ENCODE measurements at places on chromosomes 1 and 21.

DNA sequence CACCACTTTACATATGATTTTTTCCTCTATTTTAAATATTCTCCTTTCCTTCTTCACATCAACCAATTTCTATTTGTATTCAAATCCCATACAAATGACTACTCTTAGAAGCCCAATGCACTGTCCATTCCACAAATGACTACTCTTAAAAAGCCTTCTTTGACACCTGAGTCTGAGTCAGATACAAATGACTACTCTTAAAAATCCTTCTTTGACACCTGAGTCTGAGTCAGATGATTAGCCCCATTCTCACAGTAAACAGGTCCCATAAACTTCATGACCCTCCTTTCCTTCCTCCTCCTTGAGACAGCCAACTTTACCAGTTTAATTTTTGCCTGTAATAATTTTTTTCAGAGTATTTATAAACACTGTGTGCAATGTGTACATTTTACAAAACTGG is 231.3 kb upstream of the USP25 start:
- DNase-seq = no peak

DNA sequence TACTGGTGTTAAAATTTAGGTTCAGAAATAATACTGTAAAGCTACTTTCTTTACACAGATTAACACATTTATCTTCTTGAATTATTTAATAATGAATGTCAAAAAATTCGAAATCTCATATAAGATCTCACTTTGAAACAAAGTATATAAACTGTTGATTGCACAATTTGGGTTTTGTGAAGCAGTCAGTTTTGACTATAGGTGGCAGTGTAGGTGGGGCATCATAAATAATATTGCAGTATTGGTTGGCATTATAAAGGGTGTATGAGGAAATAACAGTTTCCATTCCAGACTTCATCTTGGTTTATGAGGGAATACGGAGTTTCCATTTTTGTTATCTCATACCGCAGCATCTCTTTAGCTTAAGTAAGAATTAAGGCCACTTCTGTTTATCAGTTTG is 49.9 kb downstream of the SUCO start:
- no peak for DNase-seq

DNA sequence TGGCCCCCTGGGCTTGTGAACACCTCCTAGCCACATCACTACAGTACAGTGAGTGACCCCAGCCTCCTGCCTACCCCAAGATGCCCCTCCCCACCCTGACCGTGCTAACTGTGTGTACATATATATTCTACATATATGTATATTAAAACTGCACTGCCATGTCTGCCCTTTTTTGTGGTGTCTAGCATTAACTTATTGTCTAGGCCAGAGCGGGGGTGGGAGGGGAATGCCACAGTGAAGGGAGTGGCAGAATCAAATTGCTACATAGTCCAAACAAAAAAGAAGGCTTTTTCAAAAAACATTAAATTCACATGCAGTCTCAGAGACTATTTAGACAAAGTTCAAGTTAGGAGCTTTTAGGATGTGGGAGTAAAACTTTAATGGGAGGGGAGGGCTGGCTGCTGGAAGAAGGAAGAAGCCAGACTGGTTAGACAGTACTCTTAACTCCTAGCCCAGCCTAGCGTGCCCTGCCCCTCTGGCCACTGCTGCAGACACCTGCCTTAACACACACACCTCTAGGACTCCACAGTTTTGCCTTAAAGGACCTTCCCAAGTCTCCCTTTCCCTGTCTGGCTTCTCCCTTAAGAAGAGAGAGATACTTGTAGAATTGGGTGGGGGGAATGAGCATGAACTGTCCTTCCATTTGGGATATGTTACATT is 9.4 kb downstream of the PEA15 start:
- no peak for DNase-seq

DNA sequence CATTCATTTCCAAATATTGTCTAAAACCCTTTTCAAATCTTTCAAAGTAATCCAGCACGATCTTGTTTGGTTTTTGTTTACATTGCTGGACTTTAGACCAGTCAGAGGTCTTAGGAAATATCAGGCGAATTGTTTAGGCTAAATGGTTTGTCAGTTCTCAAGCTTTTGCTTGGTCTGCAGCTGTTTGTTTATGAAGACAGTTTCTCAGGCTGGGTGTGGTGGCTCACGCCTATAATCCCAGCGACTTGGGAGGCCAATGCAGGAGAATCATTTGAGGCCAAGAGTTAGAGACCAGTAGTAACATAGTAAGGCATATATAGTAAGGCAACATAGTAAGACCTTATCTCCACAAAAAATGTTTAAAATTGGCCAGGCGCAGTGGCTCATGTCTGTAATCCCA is 77.5 kb downstream of the DNTTIP2 start:
- DNase-seq = no peak

GRCh38 chr1:198175423-198176170 is 18.8 kb downstream of the NEK7 start:
- DNase-seq = no peak

DNA sequence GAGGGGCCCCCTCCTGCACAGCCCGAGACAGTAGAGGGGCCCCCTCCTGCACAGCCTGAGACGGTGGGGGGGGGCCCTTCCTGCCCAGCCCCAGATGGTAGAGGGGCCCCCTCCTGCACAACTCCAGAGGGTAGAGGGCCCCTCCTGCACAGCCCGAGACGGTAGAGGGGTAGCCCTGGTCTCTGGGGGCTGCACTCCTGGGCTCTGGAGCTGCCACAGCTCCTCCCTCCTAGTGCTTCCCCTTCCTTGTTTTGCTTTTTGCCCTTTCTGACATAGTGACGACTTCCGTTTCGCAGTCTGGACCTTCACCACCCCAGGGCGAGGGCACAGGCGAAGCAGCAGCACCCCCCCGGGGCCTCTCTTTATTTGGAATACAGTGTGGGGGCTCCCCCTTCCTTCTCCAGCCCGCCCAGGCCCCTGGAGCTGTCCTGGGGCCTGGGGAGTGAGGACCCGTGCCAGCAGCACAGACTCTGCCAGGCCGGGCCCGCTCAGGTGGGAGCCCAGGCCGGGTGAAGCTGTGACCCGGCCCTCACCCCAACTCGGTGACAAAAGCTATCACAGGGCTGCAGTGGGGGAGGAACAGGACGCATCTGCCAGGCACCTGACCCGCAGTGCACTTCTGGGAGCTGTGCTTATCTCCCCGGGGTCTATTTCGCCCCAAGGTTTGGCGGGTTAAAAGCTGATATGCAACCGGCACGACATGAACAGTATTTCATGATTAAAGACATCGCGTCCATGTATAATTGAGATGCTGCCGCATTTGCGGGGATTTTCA is 1.1 kb upstream of the PRXL2B start:
- DNase-seq = peak; percentile 94

All from Kasumi-1 (cell line).